Body of pancreas (tissue), 4 donors: ENCODE measurements at places on chromosomes 2 and 18.

- no peak for DNase-seq
Observed at GRCh38 chr2:170176212-170176611, 1.7 kb upstream of the MYO3B start.

DNA sequence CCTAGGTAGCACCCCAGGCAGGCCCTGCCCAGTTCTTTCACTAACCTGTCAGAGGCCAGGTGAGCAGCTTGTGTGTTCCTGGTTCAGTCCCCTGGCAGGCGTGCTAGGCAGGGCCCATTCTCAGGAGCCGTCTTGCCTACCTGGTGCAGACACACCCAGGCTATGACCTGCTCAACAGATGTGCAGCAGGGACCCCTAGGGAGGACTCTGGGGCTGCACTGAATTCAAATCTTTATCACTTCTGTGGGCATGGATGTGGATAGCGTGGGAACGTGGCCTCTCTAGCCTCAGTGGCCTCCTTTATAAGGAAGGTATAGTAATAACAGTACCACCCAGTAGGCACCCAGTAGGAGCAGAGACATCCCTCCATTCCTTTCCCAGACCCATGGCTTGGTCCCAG, 48.4 kb downstream of the PLEKHB2 start:
- no peak for DNase-seq

DNA sequence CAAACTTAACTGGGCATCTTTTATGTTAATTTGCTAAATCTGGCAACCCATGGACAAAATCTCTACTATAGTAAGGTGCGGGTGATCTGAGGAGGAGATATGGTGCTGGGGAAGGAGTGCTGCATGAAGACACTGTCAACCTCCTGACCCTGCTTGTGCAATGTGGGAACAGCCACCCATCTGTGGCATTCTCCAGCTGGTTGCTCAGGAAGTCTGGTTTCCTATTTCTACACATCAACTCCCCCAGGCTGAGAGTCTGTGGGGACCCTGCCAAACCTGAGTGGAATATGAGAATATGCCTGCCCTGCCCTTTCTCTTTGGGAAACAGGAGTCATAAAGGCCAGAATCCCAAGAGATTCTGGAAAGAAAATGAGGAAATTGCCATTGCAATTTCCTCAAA, 60.1 kb upstream of the PAX3 start:
- DNase-seq = peak; percentile 23

DNA sequence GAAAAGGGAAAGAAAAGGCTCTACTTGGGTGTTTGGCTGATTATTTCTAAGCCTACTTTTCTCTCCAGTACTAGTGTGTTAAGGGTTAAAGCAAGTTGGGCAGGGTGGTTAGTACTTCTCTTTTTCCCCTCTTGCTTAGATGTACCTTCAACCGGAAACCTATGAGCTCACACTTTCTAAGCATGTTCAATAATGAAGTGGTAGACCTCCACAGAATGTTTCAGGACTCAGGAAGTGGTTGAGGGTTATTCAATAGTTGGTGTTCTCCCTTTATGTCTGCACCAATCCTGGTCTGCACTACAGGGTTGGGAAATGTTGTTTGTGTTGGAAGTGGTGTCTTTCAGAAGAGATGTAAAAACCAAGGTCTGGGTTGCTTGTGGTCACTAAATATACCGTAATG, 137.1 kb downstream of the ZEB2 start:
- no peak for DNase-seq

GRCh38 chr2:221423210-221423804, 148.8 kb downstream of the EPHA4 start:
- no peak for DNase-seq

- DNase-seq = no peak
Observed at GRCh38 chr2:100192825-100193224, 50.4 kb upstream of the AFF3 start.

- no peak for DNase-seq
Observed at GRCh38 chr18:27662949-27663348, 477.8 kb upstream of the CHST9 start.

GRCh38 chr2:127811397-127812321, 688 bp upstream of the WDR33 start:
- DNase-seq = no peak

- no peak for DNase-seq
Observed at GRCh38 chr2:34979148-34979547, 1376.4 kb upstream of the CRIM1 start.

DNA sequence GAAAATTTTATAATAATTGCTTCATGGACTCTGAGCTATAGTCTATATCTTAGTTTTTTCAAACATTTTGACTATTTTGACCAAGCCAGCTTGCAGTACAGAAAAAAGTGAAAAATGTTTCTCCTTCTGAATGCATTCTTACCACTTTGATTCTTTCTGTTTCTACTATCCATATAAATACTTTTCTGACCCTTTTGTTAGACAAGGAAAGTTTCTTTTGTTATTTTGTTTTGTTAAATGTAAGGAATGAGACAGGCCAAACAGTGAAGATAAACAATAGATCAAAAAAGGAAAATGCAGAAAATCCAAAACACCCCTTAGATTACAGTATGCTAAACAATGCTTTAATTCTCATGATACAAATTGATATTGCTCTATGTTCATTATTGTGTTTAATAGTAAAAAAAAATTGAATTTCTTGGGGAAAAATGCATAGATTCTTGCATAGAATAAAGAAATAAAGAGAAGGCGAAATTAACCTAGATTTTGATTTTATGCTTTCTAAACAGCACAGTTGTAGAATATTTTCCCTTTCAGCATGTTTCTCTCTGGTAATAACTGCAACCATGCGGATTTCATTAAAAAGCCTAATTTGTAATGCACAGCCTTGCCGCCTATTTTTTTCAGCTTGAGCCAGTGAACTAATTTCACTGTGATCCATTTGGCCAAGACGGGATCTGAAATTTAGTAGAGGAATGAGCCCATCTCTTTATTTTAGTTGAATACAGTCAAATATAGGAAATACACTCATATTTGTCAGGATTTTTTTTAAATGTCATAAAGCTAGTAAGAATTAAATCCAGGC, 976 bp downstream of the TNFAIP6 start:
- DNase-seq = no peak

GRCh38 chr2:27000228-27000627, 29.8 kb downstream of the MAPRE3 start:
- DNase-seq = no peak

- no peak for DNase-seq
Observed at GRCh38 chr2:209582281-209582680, 158.4 kb downstream of the MAP2 start.

DNA sequence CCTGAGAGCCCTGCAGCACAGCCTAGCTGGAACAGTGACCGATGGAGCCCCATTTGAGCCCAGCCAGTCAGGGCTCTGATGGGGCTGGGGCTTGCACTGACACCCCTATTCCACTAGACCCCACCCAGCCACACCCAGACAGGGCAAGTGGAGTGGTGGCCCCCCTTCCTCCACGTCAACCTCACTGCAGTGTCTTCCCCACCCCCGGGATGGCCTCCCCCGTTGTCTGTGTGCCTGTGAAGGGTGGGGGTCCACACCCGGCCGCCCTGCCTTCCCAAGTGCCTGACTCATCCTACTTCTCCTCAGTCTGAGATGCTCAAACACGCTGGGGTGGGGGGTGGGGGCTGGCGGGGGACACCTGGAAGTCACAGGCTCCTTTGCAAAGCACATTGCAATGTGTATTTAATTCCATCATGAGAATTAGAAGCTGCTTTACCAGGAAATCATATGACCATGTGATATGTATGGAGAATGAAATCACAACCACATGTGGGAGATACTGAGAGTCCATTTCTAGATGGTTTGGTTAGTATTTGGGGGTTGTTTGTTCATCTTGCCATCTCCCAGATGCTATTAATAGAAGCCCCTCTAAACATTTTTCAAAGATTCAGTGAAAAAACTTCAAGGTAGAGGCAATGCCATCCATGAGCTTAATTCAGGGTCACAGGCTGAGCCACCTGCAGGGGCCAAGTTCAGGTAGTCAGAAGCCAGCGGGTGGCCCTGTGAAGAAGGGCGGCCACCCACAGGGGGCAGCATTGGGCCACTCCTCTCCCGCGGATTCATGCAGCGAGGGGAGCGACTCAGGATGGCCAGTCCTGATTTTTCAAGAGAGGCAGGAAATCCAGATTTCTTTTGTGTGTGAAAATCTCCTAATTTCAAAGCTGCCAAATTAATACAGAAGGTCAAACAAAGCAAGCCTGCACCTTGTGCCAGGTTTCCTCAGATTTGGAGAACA, 22.7 kb upstream of the GMPPA start:
- DNase-seq = peak; percentile 80

DNA sequence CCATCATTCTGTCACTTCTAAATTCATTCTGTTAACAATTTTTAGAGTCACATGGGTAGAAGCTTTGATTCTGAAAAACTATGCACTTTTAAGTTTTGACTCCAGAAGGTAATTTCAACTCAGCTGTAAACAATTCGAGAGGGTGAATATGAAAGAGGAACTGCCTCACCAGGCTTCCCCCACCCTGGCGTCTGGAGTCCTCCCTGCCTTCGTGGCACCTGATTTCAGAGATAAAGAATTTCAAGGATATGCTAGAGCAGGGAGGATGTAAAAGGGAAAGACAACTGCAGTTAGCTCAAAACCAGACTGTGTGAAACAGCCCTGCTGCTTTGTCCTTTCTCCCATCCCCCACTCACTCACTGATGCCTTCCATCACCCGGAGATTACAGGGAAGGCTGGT, 40.7 kb downstream of the ONECUT2 start:
- no peak for DNase-seq

- no peak for DNase-seq
Observed at GRCh38 chr2:46779447-46779941, 136.1 kb downstream of the MCFD2 start.

GRCh38 chr2:190186238-190186637, 123.7 kb upstream of the MSTN start:
- no peak for DNase-seq
